SK-N-SH treated with all-trans-retinoic acid at 6 μM for 48 hours (cell line): ENCODE measurements at places on chromosomes 11 and 22.

DNA sequence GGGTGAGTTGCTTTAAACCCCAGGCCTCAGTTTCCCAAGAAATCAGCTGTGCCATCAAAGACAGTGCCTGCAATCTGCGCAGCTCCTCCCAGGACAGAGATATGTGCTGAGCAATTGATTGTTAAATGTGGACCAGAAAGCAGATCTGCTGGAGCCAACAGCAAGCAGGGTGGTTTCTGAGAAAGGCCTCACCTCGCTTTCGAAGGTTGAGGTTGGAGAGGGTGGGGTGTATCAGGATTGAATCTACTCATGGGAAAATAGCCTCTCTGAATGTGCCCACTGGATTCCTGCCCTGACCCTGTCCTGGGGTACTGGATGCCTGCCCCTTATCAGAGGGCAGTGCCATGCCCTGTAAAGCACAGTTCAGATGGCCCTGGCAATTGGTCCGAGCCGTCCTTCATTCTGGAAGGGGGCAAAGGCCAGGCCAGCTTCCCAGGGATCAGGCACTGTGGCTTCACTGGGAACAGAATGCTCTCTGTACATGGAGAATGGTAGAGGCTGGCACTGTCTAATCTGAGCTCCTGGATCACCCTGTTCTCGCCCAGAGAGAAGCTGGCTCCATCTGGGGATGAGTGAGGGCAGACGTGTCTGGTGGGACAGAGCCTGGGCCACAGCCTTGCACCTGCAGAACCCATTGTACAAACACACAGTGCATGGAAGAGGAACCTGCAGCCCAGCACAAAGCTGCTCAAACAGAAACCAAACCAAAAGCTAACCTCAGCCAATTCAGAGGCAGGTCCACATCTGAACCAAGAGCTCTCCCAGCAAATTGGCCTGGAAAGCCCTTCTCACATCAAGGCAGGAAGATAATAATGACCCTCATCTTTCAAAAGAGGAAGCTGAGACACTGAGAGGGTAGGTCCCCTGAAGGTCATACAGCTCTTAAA, 15.2 kb downstream of the DHCR7 start:
- ATAC-seq = no peak; the same call in 2 of the 3 replicates

GRCh38 chr11:10118865-10119264, 175.2 kb downstream of the SBF2 start:
- no peak for ATAC-seq

GRCh38 chr22:44454113-44454769, 43.8 kb downstream of the RTL6 start:
- no peak for ATAC-seq

DNA sequence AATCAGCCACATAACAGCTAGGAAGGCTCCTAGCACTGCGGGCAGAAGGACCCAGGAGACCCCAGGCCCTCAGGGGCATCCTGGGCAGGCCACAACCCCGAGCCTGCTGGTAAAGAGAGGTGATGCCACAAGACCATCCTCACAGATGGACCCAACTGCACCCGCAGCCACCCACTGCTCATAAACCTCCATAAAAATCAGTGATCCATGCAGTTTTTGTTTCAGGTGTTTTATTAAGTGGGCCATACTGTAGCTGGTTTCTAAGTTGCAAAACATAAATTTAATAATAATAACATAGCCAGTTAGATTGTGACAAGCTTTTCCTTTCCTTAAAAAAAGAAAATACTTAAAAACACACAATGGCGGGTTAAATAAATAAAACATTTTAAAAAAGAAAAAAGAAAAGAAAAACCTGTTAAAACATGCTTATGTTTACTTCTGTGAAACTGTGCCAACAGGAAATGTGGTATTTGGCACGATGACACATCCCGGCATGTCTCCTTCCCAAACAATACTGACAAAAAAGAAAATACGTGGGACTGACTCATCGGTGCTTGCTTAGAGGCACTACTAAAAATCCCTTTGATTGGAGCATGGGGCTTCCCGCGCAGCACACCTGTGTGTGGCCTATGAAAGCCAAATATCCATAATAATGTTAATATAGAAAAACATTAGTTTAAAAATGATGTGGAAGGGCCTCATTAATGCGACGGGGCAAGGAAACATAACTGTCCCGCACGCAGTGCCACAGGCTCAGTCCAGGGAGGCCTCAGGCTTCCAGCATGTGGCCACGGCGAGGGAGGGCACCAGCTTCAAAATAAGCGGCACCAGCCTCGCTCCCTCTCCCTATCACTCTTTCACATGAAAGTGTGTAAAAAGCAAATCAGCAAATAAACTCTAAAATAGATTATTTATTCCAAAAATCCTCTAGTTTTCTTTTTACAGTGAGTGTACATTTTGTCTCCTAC, 47.5 kb upstream of the SCUBE2 start:
- ATAC-seq = peak; percentile 69
